ENCODE measurements at places on chromosomes 5 and 9.

GRCh38 chr5:86674069-86674468 lies 56.3 kb downstream of the COX7C start:
- DNase-seq = no peak

- no peak for DNase-seq
Observed at GRCh38 chr5:148816357-148816756, 10.1 kb upstream of the ADRB2 start.

DNA sequence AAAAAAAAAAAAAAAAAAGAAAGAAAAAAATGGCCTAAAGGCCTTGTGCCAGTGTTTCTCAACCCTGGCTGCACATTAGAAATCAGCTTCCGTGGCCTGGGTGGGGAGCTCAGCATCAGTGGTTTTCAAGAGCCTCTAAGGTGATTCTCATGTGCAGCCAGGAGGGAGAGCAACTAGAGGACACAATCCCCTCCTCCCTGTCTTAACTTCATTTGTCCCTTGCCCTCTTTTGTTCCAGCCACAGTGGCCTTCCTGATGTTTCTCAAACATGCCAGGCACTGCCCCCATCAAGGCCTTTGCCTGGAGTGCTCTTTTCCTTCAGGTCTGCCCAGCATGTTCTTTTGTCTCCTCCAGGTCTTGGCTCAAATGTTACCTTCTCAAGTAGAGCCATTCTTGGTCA lies 42.4 kb downstream of the HOMER1 start:
- DNase-seq = no peak

GRCh38 chr5:72516916-72517315 lies 9.7 kb upstream of the ZNF366 start:
- no peak for DNase-seq

DNA sequence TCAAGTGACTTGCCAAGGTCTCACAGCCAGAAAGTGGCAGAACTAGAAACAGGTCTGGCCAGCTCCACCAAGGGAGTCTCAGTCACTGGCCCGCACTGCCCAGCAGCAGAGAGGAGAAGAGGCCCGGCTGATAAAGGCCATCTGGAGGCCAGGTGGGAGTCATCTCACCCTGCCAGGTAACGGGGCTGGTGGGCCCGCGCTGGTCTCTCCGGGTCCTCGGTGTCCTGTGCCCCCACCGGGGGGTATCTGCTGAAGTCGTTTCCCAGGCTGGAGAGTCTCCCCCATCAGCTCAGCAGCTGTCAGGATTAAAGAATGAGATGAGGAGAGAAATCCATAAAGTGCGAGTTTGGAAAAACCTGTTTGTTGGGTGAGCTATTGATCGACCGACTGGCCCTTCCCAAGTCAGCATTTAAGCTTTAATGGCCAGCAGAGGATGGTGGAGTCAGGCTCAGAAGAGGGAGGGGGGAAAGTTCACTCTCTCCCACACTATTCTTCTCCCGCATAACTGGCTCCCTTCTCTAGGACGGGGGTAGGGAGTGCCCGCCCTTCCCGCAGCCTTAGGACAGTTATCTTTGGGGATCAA lies 30.3 kb downstream of the LMX1B start:
- DNase-seq = no peak

GRCh38 chr9:115770521-115770920 lies 383.1 kb upstream of the PAPPA start:
- no peak for DNase-seq

DNA sequence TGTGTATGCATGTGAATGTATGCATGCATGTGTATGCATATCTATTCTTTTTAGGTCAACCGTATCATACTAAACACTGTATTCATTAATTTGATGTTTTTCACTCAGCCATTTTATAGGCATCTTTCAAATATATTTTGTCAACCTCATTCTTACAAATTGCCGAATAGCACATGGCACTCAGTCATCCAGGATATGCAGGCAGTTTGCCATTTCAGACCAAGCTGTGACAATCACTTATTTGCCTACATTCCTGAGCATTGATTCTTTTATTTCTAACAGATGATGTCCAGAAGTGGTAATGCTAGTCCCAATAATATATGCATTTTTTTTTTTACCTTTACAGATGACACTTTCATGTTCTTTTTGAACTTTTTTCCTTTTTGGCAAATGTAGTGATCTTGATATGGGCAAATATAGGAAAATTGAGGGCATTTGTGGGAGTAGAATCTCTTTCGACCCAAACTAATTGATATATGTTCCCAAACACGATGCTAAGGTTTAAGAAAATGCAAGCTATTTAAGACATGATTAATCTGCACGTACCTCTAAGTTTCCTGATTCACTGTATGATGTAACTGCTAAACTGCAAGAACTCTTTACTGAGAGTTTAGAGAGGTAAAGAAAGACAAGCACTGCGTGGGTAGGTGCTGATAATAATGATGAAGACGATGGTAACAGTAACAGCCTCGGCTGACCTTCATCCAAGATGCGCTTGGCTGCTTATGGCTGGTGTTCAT lies 153.9 kb upstream of the DAP start:
- DNase-seq = no peak

DNA sequence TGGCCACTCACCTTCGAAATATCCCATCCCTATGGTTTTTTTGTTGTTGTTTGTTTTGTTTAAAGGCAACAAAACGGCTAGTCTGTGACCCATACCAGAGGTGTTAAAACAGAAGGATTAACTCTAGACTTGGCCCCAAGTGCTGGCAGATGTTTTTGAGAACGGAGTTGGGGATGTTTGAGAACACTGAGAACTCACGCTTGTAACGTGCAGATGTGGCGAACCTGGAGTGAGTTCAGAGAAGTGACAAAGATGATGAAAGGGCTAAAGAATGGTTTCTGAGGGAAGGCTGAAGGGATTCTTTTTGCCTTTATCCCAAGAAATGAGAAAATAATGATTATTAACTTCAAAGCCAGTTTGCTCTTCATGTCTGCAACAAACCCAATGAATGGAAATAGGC lies 286.5 kb downstream of the ZNF608 start:
- DNase-seq = no peak

- DNase-seq = no peak
Observed at GRCh38 chr9:106634183-106634582, 228.8 kb upstream of the ZNF462 start.

DNA sequence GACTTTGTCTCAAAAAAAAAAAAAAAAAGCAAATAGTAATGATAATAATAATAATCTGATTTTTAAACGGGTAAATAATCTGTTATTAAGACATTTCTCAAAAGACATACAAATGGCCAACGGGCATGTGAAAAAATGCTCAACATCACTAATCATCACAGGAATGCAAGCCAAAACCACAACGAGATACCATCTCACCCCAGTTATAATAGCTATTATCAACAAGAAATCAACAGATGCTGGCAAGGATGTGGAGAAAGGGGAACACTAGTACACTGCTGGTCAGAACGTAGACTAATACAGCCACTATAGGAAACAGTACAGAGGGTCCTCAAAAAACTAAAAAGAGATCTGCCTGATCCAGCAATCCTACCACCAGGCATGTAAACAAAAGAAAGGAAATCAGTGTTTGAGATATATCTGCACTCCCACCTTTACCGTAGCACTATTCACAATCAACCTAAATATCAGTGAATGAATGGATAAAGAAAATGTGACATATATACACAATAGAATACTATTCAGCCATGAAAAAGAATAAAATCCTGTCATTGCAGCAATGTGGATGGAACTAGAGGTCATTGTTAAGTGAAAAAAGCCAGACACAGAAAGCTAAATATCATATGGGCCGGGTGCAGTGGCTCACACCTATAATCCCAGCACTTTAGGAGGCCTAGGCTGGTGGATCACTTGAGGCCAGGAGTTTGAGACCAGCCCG lies 24.9 kb downstream of the VAV2 start:
- DNase-seq = no peak

DNA sequence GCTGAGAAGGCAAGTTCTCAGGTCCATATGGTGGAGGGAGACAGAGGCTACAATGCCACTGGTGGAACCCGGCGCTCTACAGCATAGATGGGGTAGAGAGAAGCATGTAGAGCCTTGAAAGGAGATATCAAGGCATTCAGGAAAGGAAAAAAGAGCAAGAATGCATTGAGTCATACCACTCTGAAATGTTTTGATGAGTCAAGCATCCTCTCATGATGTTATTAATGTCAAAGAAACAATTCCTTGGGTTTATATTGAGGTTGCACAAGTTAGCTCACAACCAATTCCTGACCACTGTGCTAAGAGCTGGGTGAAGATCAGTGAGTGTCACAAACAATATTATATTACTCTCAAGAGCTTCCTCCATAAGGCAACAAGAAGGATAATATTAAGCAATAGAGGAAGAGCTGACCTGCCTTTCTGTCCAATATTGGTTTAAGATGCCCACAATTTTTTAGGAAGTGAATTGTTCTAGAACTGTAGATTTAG lies 178.0 kb downstream of the RFK start:
- DNase-seq = no peak

- no peak for DNase-seq
Observed at GRCh38 chr5:171907725-171908343, 98.6 kb downstream of the FBXW11 start.

GRCh38 chr9:116594547-116594946 lies 92.6 kb upstream of the TRIM32 start:
- DNase-seq = no peak

DNA sequence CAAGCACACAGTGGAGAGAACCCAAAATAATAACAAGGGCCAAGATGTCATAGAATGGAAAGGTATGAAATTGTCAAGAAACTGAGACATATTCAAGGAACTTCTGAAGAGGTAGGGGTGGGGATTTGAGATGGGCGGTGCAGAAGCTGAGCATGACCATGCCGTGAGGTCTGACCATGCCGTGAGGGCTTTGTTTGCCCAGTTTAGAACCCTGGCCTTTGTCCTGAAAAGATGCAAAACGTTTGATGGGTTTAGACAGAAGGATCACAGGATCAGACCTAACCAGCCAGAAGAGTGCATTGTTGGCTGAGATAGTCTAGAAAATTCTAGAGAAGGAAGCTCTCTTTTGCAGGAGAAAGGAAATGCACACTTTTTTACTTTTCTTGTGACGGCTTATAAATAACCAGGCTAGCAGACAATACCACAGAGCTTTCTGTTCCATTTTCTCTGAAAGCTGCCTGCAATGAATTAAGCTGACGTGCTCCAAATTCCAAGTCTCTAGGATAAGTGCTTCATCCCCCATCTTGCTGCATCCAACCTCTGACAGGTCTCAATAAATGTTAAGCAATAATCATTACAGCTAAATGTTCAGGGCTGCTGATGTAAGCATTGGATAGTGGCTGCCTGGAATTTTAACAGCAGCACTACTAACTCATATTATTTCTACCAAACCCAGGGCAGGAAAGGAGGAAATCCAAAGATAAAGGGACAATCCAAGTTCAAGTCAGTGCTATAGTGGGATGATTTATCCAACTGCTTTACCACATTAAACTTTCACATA lies 110.9 kb upstream of the IL6ST start:
- no peak for DNase-seq

DNA sequence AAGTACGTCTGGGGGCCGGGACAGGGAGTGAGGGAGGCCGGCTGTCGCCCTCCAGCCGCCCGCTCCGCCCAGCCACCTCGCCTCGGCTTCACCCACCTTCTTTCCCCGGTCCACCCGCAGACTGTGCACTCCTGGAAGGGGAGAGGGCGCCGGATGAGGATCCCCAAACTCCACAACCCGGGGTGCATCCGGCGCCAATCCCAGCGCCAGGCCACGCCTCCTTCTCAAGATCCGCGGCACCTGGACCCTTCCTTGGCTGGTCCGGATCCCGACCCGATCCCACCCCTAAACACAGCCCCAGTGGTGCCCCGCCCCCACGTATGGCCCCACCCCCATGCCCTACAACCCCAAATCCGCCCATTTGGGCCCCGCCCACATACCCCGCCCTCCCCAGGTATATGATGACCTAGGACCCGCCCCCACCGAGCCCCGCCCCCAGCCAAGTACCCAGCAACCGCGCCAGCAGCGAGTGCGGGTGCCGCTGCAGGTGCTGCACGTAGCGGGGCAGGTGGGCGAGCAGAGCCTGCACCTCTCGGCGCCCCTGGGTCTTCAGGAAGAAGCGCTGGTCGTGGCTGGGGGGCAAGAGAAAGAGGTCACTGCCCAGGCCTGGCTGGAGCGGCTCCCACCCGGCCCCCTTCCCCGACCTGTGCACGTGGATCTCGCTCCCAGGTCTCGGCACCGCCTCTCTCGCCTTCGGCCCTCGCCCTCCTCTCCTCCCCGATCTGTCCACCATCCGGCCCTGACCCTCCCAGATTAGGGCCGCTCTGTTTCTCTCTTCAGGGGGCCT lies 3.2 kb downstream of the PIP5KL1 start:
- peak; percentile 59 for DNase-seq

GRCh38 chr9:36086442-36086841 lies 49.7 kb downstream of the RECK start:
- no peak for DNase-seq

GRCh38 chr5:150301170-150301505 lies 1.6 kb downstream of the ARSI start:
- DNase-seq = no peak

GRCh38 chr5:1139331-1140170 lies 27.7 kb upstream of the SLC12A7 start:
- DNase-seq = no peak

DNA sequence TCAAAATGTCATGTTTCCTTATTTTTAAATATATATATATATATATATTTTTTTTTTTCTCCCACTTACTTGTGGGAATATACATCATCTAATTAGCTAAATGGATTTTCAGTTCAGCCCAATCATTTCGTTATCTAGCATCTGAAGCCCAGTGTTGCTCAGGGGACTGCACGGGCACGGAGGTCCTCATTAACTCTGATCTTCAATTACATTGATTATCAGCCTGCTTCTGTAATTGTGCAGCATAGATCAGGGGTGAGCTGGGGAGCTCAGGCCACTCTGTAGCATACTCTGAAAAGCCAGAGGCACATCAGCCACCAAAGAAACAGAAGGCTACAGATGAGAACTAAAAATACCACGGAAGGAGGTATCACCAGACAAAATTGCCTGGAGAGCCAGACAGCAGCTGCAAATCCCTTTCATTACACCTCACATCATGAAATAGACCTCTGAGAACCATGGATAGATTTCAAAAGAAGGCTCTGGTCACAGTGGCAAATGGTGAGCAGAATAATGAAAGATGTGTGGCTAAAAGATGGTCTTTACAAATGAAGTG lies 326.4 kb downstream of the TRIM32 start:
- no peak for DNase-seq

DNA sequence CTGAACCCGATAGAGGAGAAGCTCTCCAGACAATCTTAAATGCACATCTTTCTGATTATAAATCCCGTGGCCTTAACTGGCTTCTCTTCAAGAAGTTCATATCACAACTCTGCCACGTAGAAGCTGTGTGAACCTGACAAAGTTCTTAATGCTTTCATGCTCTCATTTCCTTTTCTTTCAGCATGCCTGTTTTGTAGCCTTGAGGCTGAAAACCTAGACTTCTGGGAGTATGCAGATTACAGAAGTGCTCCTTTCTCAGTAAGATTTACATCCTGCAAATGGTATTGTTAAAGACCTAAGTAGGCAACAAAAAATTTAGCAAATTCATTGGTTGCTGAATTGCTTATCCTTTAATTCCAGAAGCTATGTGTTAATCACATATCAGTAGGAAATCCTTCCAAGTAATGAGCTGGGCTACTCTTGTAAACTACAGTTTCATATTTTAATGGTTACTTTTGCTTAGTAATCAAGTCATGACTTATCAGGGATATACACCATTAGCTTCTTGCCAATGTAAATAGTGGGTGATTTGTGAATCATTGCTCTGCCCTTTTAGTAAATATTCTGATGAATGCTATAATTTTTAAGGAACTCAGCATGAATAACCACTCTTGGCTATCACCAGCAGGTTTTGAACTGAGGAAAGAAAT lies 334.7 kb downstream of the FBXL7 start:
- no peak for DNase-seq

Measured in activated T-cell treated with anti-CD3 and anti-CD28 coated beads for 48 hours (primary cell).